ENCODE measurements at places on chromosomes 6 and 20.
A peak's percentile ranks its signal among the peaks of the same experiment; 100 is the strongest.

- no peak for DNase-seq
These were observed 123.5 kb downstream of the SASH1 start for GRCh38 chr6:148466158-148466557.

GRCh38 chr6:18386298-18386976 is 713 bp upstream of the RNF144B start:
- peak; percentile 72 for DNase-seq

GRCh38 chr6:3707024-3707423 is 44.5 kb downstream of the PXDC1 start:
- peak; percentile 82 for DNase-seq

GRCh38 chr20:47577314-47577713 is 75.6 kb downstream of the NCOA3 start:
- no peak for DNase-seq

DNA sequence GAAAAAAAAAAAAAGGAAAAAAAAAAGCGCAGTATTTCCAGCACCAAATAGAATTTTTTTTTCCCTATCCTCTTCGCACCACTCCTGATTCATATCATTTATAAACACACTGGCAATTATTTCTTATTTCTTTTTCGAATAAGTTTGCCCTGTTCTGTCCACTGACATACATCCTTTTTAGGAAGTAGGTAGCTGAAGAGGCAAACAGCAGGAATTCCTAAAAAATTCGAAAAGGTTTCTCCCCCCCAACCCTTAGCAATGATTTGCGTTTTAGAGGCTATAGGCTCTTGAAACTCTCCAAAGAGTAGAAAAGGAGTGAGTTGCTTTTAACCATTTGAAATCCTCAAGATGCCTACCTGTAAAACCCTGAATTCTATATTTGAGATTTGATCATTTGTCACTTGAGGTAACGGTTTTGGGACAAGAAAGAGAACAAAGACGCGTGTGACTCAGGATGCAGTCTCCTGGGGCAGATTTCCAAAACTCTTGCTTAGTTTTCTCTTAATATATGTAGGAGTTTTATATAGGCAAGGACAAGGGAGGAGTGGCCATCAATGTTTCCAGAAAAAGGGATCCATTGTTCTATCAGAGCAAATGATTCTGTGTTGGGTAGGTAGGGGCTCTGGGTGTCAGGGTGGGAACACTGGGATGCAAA is 531 bp upstream of the CCN2 start:
- DNase-seq = no peak

DNA sequence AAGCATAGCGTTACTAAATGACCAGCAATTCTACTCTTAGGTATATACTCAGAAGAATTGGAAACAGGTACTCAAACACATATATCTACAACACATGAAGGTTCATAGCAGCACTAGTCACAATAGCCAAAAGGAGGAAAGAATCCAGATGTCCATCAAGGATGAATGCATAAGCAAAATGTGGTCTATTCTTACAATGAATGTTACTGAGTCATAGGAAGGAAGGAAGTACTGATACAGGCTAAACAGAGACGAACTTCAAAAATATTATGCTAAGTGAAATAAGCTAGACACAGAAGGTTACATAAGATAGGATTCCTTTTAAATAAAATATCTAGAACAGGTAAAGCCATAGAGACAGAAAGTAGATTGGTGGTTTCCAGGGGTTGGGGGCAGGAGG is 93.5 kb downstream of the MAP3K7 start:
- peak; percentile 90 for DNase-seq

- DNase-seq = no peak
These were observed 19.3 kb downstream of the ZNF217 start for GRCh38 chr20:53574259-53574789.

- no peak for DNase-seq
These were observed 10.1 kb upstream of the GUCA1B start for GRCh38 chr6:42204768-42205282.

GRCh38 chr6:132954222-132954621 is 139.9 kb downstream of the RPS12 start:
- no peak for DNase-seq

- DNase-seq = no peak
These were observed 44.8 kb downstream of the RIPOR2 start for GRCh38 chr6:24891004-24891403.

GRCh38 chr6:52929321-52930164 is 20.0 kb upstream of the GSTA3 start:
- DNase-seq = peak; percentile 13

DNA sequence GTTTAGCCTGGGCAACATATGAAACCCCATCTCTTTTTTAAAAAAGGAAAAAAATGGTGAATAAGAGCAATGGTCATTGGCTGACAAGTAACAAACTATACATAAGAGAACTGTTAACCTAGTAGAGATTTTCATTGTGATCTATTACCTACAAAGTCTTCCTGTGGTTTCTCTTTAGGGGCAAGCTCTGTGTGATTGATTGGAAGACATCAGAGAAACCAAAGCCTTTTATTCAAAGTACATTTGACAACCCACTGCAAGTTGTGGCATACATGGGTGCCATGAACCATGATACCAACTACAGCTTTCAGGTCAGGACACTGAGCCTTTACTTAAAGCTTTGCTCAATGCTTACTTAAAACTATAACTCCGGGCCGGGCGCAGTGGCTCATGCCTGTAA is 19.2 kb downstream of the MGME1 start:
- no peak for DNase-seq

- peak; percentile 47 for DNase-seq
These were observed 60.7 kb downstream of the TNFAIP3 start for GRCh38 chr6:137927777-137928218.

DNA sequence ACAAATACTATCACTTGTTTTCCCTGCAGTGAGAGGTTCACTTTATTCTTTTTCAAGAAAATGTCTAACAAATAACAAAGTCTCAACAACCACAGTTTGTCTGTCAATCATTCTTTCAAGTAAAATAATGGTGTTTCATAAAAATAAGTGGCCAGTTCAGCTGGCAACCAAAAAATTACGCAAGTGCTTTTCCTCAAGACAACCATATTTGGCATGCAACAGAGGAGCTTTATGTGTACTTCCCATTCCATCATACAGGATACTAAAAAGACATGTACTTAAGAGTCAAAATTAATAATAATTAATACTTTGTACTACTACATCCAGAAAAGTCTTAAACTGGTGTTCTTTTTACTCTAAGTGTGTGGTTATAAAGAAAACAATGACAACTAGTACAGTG is 34.6 kb downstream of the ATG5 start:
- no peak for DNase-seq

DNA sequence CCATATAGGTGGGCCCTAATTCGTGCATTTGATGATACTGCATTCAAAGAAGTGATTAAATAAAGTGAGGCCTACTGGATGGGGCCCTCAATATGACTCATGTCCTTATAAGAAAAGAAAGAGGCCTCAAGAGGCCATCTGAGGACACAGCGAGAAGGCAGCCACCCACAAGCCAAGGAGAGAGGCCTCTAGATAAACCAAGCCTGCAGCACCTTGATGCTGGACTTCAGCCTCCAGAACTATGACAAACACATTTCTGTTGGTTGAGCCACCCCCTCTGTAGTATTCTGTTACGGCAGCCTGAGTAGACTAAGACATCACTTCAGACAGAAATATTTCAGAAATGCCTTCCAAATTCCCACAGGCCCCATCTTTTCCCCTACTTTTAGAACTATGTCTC is 82.5 kb upstream of the PLEKHG1 start:
- no peak for DNase-seq

DNA sequence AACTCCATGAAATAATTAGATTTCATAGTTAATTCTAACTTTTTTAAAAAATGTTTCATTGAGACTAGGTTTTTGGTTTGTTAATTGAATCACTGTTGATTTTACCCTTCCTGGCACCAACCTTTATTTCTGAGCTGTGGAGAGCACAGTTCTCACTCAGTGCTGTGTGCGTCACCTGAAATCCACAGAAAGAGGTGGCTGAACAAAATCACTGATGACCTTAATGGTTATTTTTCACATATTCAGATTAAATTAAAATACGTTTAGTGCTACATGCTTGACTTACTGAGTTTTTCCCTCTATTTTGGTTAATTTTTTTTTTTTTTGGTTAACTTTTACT is 89.4 kb downstream of the SLC16A10 start:
- DNase-seq = no peak

DNA sequence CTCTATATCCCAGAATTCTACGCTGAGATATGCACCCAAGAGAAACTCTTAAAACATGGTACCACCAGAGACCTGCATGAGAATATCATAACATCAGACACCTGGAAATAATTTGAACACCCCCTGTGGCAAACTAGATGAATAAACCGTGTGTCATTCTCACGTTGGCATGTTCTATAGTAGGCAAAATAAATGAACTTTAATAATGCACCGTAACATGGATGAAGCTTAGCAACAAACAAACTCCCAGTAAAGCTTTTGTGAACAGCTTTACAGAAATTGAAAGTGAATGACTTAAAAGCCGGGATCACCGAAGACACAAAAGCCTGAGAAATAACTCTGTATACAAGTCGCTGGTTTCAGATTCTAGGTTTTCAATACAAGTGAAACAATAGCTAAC is 1166.8 kb upstream of the CITED2 start:
- DNase-seq = no peak

DNA sequence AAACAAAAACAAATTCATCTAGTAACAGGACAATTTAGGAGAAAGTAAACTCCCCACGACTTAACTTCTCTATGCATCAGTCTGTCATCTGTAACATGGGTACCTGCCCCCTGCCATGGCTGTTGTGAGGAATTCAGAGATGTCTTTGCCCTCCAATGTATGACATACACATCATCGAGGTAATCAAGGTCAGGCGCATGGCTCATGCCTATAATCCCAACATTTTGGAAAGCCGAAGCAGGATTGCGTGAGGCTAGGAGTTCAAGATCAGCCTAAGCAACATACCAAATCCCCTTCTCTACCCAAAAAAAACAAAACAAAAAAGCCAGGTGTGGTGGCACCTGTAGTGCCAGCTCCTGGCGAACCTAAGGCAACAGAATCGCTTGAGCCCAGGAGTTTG is 9.0 kb downstream of the EEF1A1 start:
- no peak for DNase-seq

GRCh38 chr6:63261820-63262219 is 50.6 kb downstream of the FKBP1C start:
- no peak for DNase-seq

GRCh38 chr20:38139977-38140753 is 24.9 kb downstream of the TGM2 start:
- peak; percentile 86 for DNase-seq

DNA sequence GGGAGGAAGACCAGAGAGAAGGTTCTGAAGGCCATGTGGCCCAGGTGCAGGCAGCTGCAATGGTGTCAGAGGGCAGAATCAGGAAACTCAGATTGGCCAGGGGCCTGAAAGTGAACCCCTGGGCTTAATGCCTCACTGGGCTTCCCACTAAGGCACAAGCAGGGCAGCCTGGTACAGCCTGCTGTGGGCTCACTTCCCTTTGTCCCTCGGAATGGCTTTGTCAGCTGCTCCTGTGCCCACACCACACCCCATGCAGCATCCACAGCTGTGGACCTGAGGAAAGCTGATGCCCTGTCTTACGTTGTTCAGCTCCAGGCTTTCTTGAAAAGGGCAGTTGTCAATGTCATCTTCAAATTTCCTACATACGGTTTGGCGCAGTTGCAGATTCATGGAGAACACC is 2.4 kb downstream of the CST9 start:
- no peak for DNase-seq

GRCh38 chr6:5766260-5766659 is 240.5 kb downstream of the NRN1 start:
- DNase-seq = peak; percentile 19

DNA sequence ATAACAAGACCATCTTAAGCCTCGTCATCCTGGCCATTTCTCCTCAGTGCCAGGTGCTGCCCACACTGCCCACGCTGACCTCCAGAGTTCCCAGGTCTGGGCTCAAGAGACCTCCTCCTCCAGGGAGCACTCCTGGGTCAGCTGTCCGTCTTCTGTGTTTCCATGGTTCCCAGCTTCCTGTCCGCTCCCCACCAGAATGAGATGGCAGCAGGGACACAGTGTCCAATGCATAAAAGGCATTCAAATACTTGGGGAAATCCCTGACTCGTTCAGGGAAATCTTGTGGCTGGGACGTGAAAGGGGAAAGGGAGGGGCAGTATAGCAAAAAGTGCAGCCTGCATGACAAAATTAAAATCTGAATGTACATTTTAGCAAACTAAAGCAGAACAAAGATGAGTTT is 54.3 kb downstream of the SLC23A2 start:
- DNase-seq = no peak

DNA sequence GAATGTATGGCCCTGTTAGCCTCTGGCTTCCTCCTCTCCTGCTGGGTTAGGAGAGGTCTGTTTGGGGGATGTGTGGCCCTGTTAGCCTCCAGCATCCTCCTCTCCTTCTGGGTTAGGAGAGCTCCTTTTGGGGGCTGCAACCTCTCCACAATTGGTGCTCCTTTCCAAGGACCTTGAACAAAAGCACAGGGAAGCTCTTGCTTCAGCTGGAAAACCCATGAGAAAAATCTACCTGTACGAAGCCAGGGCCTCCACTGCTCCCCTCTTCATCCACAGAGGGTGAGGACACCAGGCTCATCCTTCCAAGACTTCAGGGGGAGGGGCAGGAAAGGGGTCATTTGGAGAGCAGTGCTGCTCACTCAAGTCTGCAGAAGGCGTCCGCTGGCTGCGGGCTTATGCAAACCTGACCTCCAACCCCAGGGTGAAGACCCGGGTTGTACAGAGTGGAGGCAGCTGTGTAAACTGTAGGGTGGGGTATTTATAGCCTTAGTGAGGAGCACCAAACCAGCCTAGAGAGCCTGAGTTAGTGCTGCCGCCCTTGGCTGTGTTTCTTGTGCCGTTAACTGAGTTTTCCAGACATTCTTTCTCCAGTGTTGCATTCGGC is 62.1 kb downstream of the SLC24A3 start:
- DNase-seq = no peak

GRCh38 chr6:11076540-11076939 is 17.1 kb upstream of the SMIM13 start:
- no peak for DNase-seq

- peak; percentile 16 for DNase-seq
These were observed 91.2 kb upstream of the SULF2 start for GRCh38 chr20:47876311-47877088.

DNA sequence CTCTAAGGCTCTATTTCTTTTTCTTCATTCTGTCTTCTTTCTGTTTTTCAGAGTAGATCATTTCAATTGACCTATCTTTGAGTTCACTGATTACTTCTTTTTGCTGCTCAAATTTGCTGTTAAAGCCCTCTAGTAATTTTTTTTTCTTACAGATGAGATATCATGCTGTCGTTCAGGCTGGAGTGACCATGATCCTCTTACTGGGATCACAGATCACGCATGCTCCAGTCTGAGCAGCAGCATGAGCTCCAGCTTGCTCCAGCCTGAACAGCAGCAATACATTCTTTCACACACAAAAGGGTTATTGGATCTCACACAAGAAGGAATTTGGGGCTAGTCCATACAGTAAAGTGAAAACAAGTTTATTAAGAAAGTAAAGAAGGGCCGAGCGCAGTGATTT is 12.3 kb upstream of the TRIM38 start:
- no peak for DNase-seq

DNA sequence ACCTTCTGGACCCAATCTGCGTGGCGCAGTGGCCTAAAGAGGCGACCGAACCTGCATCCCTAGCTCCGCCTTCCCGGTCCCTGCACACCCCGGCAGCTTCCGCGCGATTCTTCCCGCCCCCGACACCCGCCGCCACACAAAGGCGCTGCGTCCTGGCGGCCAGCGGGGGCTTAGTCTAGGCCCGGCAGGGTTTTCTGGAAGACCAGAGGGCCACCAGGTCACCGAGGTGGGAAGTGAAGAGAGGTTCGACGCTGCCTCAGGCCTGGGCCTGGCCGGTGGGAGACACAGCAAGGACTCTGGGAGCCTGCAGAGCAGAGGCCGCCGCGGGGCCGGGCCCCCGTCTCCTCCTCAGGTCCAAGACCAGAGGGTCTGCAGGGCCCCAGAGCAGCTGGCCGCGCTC is 154.9 kb downstream of the OR2B2 start:
- DNase-seq = no peak

Measured in lung microvascular endothelial cell (primary cell).